ENCODE measurements at places on chromosomes 1 and 21.

- DNase-seq = no peak
These were observed 72.8 kb downstream of the CD2 start for GRCh38 chr1:116826818-116827606.

- DNase-seq = no peak
These were observed 2.8 kb downstream of the SPATC1L start for GRCh38 chr21:46181436-46181835.

- DNase-seq = no peak
These were observed 116.3 kb upstream of the CACYBP start for GRCh38 chr1:174883409-174883808.

- DNase-seq = no peak
These were observed 8.1 kb upstream of the POFUT2 start for GRCh38 chr21:45295576-45296365.

DNA sequence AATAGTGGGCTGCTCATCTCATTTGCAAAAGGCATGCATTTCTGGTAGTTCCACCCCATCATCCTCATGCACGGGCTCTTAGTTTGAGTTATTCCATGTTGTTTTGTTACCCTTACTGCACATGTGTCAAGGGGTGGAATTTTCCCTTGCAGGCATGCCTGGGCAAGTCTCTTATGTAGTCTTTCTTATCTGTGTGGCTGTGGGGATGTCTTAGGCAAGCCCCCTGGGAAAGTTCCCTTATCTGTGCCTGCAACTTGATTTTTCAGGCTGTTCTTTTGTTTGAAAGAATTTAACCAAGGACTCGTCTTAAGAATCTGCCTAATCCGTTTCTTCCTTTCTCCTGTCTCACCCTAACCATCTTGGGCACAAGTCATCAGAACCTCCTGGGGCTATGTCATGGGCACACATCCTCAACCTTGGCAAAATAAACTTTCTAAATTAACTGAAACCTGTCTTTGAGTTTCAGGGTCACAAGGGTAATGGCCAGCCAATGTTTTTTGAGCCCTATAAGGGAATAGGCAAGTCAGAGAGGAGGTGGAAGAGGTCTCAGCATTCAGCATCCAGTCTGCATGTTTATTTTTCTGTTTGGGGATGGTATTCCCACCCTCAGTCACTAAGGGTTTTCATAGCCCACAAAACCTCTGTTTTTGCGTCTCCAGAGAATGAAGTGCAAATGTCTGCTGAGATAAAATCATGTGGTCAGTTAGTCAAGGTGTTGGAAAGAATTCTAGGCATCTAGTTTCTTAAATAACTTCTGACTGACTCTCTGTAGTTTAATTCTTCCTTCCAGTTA, 579.7 kb downstream of the PLA2G4A start:
- no peak for DNase-seq

GRCh38 chr1:160859166-160859565, 3.5 kb downstream of the CD244 start:
- DNase-seq = no peak

DNA sequence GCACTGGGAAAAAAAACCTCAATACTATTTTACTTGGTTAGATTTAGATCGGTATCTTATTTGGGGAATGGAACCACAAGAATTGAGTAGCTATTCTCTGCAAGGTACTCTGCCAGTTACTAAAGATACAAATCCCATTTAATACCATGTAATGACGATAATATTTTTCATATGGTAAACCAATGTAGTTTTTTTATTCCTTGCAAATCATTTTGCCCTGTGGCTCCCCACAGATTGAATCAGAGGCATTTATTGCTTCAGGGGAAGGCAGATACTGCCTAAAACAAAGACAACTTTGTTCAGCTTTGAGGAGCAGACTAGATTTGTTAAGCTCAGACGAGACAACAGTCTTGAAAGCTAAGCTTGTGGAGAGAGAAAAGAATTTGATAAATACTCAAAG, 226.7 kb upstream of the RUNX1 start:
- no peak for DNase-seq

GRCh38 chr21:44823179-44823660, 5.4 kb upstream of the SUMO3 start:
- DNase-seq = no peak
